ENCODE measurements at places on chromosomes 7 and 10.
A peak's percentile ranks its signal among the peaks of the same experiment; 100 is the strongest.

- no peak for DNase-seq
Observed at GRCh38 chr10:132100556-132101349, 35.0 kb downstream of the JAKMIP3 start.

GRCh38 chr7:34022626-34023025 is 117.3 kb downstream of the BMPER start:
- no peak for DNase-seq

DNA sequence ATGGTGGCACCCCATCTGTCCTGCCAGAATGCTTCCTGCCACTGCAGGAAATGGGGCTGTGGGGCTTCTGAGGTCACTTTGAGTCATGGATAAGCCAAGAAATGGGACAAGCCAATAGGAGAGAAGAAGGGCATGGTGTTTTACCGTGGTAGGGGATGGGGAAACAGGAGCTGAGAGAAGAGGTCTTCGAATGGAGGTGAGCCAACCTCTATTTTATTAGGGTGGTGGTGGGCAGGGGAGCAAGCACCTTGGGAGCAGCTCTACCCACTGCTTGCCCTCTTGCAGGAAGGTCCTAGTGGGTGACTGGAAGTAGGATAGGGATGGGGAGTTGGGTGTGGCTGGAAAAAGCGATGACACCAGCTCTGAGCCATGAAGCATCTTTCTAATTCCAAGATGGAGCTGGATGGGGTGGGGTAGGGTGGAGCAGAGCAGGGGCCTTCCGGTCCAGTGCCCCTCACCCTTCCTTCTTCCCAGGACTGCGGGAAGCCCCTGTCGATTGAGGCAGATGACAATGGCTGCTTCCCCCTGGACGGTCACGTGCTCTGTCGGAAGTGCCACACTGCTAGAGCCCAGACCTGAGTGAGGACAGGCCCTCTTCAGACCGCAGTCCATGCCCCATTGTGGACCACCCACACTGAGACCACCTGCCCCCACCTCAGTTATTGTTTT is 9.1 kb downstream of the ZYX start:
- no peak for DNase-seq

GRCh38 chr10:17923728-17924127 is 28.0 kb upstream of the SLC39A12 start:
- no peak for DNase-seq

DNA sequence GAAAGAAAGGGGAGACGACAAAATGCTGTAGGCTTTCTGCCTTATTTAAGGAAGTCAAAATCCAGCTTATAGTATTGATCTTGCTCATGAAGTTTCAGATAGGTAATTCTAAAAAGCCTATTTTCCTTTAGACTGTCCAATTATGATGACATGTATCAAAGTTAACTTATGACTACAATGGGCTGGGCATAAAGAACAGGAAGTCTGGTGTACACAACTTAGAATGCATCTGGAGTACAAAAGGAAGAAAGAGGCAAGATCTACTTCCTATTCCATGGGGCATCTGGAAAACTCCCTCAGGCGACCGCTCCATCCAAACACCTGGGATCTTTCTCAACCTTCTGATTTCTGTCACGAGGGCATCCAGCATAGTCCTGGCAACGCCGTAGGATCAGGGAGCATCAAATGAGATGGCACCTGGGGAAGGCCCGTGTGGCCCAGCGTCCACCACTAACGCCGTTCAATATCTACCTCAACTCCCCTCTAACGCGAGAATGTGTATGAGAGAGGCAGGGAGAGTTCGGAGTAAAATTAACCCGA is 512 bp downstream of the FAM24B start:
- peak; percentile 1 for DNase-seq

DNA sequence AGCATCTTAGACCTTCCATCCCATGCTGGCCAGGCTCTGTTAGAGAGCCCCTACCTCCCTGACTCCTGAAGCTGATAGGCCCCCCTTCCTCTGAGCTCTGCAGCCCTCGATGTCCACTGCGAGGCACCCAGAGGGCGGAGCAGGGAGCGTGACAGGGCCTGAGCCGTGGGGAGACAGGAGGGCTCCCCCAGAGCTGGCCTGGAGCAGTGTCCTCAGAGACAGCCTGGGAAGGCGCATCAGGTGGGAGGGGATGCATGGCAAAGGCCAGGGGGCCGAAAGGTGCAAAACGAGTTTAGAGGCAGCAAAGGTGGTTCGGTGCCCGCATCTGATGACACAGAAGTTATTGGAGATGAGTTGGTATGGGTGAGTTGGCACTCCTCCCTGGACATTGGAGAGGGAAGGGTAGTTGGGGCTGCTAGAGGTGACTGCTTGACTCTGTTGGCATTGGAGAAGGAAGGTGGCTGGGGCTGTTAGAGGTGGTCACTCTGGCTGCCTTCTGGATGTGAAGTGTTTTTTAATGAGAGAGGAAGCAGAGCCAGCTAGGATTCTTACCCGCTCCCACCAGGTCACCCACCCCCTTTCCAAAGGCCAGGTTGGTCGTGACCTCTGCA is 53.1 kb downstream of the PRF1 start:
- no peak for DNase-seq

DNA sequence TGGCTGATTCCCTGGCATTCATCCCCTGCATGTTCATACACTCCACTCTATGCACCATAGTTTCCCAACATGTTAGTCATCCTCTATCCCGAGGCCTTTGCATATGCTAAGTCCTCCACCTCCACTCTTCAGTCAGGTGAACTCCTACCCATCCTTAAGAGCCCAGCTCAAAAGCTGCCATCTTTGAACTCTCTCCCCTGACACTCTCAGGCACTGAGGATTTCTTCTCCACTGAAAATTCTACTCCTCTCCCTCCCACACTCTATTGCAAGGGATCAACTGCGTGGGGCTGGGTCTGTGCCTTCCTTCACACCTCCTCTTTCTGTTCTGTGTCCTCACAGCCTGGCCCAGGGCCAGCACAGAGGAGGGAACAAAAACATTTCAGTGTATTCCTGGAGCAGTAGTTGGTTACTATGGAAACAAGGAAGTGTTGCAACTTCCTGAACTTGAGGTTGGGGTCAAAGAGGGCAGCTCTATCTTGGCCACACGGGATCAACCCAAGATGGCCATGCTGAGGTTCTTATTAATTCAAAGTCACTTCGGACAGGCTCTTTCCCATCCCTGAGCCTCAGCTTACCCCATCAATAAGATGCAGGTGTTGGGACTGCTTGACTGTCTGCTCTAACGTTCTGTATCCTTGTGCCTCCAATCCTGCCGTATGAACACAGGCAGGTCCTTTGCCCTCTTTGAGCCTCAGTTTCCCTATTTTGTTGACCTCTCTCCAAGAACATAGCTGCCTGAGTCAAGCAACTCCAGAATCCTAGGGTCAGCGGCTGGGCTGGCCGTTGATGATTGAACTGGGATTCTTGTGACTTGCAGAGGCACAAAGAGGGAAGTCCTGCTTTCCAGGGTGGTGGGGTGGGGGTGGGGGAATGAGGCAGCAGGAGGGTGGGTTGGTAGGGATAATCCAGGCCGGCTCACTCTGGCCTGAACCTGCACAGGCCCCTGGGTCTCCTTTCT is 15.5 kb downstream of the ZMIZ1 start:
- DNase-seq = no peak

- DNase-seq = no peak
Observed at GRCh38 chr7:244974-245373, 45.0 kb upstream of the FOXL3 start.

- no peak for DNase-seq
Observed at GRCh38 chr10:71244431-71245419, 32.4 kb downstream of the UNC5B start.

DNA sequence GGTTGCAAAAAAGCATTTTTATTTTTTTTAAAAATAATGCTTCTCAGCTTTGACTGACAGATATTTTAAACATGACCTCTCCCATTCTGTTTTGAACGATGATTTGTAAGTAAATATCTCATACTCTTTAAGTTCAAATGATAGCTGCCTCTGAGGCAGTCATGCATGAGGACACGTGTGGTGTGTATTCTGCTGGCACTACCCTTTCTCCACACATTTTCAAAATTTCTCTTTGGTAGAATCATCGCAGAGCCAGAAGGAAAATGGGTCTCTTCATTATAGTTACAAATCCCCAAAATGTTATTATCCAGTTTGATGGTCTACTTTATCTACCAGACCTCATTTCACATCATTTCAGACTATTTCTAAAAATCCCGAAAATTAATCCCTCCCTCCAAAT is 55.1 kb downstream of the FZD1 start:
- DNase-seq = no peak

DNA sequence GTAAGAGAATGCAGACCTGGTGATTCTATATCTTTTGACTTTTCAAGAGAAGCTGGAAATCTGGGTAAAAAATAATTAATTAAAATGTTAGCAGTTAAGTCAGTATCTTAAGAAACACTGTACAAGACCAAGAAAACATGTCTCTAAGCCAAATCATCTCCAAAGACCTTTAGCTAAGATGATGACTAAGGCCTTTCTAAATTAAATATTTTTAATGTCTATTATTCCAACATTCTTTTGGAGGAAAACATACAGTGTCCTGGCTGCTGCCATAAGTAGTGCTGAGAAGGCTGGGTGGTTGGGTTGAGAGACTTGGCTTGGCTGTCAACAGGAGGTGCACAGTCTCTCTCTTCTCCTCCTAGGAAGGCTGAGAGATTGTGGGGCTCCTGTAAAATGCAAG is 20.3 kb downstream of the STARD3NL start:
- no peak for DNase-seq

- no peak for DNase-seq
Observed at GRCh38 chr10:62075912-62076311, 174.4 kb downstream of the ARID5B start.

DNA sequence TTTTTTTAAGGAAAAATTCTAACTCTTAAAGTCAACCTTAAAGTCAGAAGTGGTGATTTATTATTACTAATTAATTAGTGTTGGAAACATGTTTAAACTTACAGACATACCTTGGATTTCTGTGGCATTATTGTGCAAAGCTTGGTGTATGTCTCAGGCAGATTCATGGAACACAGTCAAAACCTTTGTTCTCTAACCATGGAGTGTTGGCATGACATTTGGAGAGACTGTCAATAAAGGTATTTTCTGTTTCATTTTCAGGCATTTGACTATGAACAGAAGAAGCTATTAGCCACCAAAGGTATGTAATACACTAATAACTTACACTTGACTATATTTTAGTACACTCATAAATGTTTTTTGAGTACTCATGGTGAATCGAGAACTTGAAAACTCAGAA is 293.7 kb downstream of the BICC1 start:
- DNase-seq = no peak

GRCh38 chr10:130350996-130351395 is 214.8 kb downstream of the GLRX3 start:
- no peak for DNase-seq

- no peak for DNase-seq
Observed at GRCh38 chr10:1860351-1860750, 123.0 kb upstream of the ADARB2 start.

- DNase-seq = no peak
Observed at GRCh38 chr7:14762561-14762960, 140.0 kb downstream of the DGKB start.

DNA sequence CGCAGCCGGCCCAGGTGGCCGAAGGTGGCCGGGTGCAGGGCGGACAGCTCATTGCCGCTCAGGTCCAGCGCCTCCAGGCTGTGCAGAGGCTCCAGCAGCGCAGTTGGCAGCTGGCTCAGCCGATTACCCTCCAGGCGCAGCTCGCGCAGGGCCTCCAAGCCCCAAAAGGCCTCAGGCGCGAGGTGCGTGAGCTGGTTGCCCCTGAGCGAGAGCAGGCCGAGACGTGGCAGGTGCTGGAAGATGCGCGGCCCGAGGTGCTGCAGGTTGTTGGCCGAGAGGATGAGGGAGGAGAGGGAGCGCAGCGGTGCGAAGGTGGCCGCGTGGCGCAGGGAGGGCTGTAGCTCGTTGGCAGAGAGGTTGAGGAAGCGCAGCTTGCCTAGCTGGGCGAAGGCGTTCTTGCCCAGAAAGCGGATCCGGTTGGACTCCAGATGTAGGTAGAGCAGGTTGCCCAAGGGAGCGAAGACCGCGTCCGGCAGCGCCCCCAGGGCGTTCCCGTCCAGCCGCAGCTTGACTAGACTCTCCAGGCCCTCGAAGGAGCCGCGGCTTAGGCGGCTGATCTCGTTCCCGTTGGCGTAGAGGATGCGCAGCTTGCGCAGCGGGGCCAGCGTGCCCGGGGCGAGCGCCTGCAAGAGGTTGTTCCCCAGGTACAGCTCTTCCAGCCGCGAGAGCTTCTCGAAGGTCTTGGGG is 923 bp downstream of the TRIL start:
- no peak for DNase-seq

- no peak for DNase-seq
Observed at GRCh38 chr10:104638861-104639589, 2.1 kb upstream of the SORCS3 start.

GRCh38 chr10:124550293-124551034 is 88.8 kb downstream of the LHPP start:
- DNase-seq = no peak

- no peak for DNase-seq
Observed at GRCh38 chr7:67947646-67948045, 951.0 kb downstream of the TYW1 start.

- no peak for DNase-seq
Observed at GRCh38 chr10:13743101-13743693, 156.4 kb downstream of the PRPF18 start.

DNA sequence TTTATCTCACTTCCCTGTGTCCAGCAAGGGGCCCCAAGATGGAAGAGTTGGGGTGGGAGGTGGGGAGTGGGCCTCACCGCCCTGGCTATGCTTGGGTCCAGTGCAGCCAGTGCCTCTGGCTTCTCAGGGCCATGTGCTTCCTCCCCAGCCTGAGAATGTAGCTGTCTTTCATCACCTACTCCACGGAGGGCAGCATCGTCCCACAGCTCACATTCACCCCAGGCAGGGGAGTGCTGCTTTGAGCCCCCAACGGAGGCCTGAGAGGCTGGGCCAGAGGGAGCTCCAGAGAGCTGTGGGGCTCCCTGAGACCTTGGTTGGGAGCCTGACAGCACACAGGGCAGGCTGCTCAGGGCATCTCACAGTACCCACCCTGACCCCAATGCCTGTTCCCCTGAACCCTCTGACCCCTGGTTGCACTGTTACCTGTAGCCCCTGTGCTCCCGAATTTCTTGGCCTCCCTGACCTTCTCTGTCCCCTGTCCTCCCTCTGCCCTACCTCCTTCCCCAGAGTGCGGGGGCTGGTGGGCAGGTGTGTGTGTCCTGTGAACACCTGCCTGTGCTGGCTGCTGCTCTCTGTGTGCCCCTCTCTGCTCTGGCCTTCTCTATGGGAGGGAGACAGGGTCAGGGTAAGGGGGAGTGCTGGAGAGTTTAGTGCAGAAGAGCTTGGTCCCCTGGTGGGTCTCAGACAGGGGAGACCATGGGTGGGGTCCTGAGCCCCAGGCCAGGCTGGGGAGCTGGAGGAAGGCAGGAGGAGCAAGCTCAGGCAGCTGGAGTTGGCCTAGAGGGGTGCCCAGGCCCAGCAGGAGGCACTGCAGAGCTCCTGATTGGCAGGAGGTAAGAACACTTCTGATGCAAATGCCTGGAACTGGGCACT is 19.6 kb upstream of the ZNF488 start:
- no peak for DNase-seq

DNA sequence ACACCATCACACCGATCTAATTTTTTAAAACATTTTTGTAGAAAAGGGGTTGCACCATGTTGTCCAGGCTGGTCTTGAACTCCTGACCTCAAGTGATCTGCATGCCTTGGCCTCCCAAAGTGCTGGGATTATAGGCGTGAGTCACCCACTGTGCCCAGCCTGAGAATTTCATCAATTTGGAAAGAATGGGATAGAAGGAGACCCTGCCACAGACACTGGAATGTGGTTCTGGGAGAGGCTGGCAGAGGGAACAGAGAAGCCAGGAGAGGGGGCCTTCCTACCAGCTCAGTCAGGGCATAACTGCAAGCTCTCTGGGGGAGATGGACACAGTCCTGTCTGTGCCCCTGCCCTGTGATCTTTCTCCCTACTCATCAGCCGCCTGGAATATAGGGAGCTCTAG is 42.1 kb upstream of the MKRN1 start:
- no peak for DNase-seq

- no peak for DNase-seq
Observed at GRCh38 chr10:122142641-122143237, 128.4 kb upstream of the BTBD16 start.

Data from NCI-H187 (cell line).